ENCODE measurements at places on chromosomes 5 and 9.

- no peak for DNase-seq
Measured at GRCh38 chr5:157993986-157994691, 135.2 kb upstream of the CLINT1 start.

DNA sequence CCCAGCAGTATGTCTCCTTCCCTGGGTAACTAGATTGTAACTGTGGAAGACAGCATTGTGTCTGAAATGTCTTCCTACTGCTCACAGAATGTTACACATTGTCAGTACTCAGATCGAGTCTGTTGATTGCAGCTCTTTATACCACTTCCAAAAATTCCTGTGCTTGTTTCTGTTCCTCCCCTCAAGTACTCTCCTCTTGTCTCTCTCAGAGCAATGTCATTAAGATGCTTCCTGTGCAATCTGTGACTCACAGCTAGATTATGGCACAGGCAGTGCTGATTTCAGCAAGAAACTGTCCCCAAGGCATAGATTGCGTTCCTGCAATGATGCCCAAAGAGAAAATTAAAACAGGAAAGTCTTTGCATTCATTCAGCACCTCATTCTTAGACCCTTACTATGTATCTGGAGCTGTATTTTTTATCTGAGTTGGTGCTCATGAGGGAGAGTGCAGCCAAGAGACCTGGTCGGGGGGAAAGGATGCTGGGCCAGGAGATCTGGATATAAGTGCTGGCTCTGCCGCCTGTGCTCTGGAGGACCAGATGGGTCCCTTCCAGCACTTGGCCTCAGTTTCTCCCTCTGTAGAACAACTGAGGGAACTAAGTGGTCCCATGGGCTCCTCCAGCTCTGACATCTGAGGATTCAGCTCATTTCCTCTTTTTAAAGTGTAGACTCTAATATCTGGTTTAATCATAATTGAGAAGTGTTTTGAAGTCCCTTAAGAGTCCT, 40.8 kb upstream of the GNPDA1 start:
- no peak for DNase-seq

- DNase-seq, result no peak
Measured at GRCh38 chr5:109654455-109654854, 35.3 kb upstream of the MAN2A1 start.

- no peak for DNase-seq
Measured at GRCh38 chr9:87359958-87360601, 137.6 kb upstream of the DAPK1 start.

DNA sequence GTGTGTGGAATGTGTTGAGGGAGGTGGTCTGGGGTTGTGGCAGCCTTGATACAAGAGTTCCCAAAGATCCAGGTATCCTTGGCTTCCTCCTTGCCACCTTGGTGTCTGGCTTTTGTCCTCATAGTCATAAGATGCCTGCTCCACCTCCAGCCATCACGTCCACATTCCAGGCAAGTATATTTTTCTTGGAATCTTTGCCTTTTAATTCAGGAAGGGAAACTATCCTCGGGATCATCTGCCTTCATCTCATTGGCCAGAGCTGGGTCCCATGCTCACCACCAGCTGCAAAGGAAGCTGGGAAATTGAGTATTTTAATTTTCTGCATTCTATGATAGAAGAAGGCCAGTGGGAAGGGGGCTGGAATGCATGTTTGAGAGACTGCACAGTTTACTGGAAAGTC, 186.7 kb downstream of the C9orf50 start:
- no peak for DNase-seq

DNA sequence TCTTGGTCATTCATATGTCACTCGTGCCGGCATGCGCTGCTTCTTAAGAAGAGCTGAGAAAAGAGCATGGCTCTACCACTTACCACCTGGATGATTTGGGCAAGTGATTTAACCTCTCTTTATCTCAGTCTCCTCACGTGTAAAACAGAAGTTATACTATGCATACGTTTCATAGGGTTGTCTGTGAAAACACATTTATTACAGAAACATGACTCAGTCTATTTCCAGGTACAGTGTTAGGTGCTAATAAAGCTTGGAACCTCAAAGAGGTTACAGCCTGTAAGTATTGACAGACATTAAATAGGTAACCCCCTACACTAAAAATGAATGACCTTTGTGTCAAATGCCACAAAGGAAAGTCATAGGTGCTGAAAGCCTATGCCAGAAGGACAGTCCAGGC, 43.1 kb downstream of the MED27 start:
- no peak for DNase-seq

DNA sequence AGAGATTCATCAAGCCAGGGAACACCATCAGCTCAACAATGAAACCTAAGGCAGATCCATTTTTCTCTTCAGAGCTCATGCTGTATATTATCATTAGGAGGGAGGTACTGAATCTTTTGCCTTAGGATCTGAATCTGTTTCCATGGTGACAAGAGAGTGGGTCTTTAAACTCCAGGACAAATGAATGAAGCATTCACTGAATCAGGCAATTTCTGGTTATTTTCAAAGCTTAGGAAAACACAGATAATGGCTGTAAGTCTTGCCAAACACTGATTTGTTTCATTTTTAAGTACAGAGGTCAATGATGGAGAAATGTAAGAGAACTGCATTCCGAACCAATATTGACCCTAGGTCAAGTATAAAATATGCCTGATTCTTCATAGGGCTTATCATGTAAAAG, 84.9 kb downstream of the GNA14 start:
- DNase-seq, result no peak

DNA sequence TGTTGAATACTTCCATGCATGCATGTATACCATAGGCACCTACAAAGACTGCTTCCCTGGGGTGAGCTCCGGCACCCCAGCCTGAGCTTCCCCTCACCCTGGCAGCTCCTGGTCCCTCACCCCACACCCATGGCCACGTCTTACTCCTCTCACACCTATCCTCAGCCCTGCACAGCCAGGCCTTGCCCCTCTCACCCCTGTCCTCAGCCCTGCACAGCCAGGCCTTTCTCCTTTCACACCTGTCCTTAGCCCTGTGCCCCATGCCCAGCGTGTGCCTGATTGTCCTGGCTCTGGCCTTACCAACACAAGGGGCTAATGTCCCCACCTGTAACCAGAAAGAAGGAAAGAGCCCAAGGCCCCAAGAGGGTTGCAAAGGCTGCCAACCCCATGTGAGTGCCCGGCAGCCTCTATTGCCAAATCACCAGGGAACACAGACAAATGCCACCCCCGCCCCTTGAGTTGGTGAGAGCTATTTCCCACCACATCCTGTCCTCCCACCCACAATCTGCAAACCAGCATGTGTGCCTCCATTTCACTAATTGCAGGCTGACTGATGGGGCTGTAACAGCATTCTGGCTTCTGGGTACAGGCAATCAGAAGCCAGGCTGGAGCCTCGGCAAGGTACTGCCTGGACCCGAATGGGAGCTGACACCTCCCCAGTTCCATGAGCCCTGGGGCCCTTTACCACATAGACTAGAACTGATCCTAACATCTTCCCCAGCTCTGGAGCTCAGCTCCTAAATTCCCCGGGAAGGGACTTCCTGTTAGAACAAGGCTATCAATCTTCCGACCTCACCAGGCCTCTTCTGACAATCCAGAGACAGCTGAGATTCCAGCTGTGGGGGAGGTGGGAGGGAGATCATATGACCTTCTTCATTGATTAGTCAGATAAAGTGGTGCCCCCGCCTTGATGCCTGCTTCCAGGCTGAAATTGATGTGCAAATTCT, 78.2 kb downstream of the FAM114A2 start:
- DNase-seq, result no peak

- no peak for DNase-seq
Measured at GRCh38 chr5:11383506-11384095, 520.6 kb downstream of the CTNND2 start.

- DNase-seq, result no peak
Measured at GRCh38 chr5:140038373-140038957, 4.6 kb downstream of the NRG2 start.

DNA sequence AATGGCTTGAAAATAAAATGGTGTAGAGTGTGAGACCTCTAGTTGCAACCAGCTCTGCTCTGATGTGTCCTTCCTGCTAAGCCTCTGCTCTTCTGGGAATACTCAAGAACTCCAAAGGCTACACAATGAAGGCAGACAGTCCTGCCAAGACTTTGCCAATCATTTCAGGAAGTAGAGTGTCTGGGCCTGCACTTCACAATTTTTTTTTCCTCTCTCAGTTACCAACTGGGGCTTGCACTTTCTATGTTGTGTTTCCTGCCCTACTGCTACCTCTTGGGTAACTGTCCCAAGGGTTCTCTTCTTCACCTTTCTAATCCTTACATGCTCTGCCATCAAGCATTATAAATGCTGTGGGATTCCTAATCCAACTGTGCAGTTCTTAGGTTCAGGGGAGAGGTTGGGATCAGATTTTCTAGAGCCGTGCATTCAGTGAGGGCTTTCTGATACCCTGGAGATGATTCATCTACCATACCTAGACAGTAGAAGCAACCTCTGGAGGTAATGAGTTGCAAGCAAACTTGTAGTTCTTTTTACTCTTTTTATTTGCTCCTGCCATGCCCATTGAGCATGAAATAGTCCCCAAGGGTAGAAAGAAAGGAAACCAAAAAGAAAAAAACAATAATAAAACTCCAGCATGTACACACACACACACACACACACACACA, 365.9 kb downstream of the MLLT3 start:
- DNase-seq, result no peak

DNA sequence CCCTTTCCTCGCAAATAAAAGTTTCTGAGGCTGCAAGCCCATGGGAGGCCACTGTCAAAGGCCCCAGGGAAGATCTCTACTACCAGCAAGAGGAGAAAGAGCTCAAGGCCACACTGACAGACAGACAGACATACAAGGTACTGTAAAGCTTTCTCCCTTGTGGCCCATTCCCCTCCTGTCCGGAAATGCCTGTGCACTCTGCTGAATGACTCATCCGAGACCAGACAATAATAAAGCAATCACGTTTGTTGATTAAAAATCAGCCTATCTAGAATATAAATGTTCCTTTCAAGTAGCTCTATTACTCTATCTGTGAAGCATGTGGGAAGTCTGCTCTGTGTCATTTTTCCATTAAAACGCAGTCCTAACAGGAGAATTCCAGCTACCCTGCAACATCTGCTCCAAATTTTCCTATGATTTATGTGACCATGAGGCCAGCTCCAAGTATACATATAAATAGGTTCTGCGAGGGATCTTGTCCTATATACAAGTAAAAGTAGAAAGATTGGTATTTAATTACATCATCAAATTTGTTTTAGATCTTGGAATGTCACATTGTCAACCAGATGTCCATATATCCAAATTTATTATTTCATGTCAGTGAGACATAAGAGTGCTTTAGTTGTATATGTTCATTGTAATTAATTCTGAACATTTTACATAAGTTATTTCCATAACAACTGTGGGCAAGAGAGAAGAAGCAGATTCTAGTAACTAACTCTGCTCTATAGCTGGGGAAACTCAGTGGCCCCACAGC, 34.7 kb upstream of the TGFBI start:
- no peak for DNase-seq

Measured in cortex of kidney (tissue), 1 donor.